ENCODE measurements at places on chromosomes 7 and 10.

GRCh38 chr7:70040970-70041766 lies 442.9 kb downstream of the AUTS2 start:
- ATAC-seq = no peak

- ATAC-seq = peak; percentile 7
Observed at GRCh38 chr7:56537952-56538351, 421.7 kb upstream of the NUPR2 start.

DNA sequence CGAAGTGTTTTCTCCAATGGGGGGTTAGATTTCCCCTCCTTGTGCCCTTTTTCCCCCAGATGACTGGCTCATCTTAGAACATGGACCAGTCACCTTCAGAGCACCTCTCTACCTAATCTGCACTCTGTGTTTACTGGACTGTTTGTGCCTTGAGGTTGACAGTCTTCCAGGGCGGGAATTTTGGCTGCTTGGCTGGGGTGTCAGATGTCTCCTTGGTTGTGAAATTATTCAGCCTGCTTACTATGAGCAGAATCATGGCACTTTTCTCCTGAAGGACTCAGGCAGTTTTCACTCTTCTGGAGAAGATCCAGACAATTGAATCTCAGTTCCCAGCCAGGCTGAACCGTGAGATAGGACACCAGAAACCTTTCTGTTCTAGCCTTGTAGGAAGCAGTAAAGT lies 60.3 kb upstream of the NFKB2 start:
- ATAC-seq = peak; percentile 77

DNA sequence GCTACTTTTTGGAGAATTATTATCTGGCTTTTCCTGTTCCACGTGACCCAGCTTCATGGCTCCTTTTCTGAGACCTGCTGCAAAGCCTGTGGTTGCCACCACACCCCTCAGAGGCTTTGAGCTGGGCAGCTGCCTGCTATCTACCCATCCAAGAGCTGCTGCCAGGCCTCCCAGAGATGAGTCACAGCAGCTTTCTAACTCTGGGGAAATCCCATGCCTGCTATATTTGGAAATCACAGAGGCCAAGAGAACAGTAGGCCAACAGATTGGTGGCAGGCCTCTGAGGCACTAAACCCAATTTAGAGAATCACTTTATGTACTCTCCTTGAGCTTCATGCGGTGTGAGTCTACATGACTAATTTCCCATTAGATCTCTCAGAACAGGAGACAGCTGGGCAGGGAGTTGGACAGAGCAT lies 35.2 kb downstream of the SGCE start:
- peak; percentile 92 for ATAC-seq

Measured in gastroesophageal sphincter (tissue), 4 donors.